ENCODE measurements at places on chromosomes 7 and 10. TPM values are rescaled to one million over a fixed set of nuclear protein-coding genes. Genes with fewer than 3 reads are reported as not detected.

GRCh38 chr10:79375321-79376077 is 28.2 kb downstream of the PPIF start:
- DNase-seq: peak; percentile 14

DNA sequence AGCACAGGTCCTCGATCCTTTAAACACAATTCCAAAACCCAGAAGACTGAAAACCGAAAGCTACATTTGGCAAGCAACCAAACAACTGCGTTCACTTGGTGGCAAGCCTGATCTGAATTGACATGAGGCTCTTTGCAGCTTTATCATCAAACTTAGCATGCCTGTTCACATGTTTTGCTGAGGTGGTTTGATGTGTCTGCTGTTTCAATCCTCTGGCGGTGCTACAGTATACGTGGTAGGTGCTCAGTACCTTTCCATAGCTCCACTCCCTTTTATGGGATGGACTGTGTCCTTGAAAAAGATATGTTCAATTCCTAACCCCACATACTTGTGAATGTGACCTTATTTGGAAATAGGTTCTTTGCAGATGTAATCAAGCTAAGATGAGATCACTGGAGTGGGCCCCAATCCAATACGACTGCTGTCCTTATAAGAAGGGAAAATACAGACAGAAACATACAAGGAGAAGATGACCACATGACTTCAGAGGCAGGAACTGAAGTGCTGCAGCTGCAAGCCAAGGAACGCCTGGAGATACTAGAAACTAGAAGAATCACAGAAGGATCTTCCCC is 33.4 kb downstream of the CCDC6 start:
- DNase-seq: peak; percentile 59

GRCh38 chr10:119680650-119681081 is 29.5 kb downstream of the BAG3 start:
- no peak for DNase-seq

DNA sequence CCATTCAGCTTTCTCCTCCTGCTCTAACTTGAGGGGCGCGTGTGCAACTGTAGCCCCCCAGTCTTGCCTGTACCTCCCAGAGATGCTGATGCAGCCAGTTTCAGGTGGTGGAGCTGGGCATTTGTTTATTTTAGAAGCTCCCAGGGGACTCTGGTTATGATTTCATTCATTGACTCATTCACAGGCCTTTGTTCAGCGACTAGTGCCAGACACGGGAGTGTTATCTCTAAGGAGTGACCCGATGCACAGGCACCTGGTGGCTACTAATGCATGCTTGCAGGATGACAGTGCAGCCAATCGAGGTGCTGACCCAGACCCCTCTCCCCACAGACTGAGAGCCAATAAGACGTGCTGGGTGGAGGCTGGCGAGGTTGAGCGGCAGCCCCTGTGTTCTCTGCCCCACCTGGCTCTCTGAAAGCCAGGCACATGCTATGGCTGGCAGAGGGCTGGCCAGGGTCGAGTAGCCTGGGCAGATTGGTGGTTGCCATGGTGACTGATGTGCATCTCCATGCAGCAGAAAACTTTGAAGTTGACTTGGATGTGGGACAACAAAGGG is 19.7 kb upstream of the SLC18A2 start:
- DNase-seq: no peak

DNA sequence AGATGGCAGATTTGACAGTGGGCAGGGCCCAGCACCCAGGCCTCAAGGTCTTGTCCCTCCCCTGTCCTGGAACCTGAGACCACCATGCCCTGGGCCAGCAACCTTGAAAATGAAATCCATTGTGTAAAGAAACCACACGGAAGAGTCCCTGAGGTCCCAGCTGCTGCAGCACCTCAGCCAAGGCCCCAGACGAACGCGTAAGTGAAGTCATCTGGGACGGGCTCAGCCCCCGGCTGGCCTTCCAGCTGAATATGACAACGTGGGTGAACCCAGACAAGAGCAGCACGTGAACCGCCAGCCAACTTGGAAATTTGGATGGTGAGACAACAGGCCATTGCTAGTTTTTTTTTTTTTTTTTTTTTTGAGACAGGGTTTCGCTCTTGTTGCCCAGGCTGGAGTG is 70.3 kb downstream of the CYTH3 start:
- peak; percentile 42 for DNase-seq

DNA sequence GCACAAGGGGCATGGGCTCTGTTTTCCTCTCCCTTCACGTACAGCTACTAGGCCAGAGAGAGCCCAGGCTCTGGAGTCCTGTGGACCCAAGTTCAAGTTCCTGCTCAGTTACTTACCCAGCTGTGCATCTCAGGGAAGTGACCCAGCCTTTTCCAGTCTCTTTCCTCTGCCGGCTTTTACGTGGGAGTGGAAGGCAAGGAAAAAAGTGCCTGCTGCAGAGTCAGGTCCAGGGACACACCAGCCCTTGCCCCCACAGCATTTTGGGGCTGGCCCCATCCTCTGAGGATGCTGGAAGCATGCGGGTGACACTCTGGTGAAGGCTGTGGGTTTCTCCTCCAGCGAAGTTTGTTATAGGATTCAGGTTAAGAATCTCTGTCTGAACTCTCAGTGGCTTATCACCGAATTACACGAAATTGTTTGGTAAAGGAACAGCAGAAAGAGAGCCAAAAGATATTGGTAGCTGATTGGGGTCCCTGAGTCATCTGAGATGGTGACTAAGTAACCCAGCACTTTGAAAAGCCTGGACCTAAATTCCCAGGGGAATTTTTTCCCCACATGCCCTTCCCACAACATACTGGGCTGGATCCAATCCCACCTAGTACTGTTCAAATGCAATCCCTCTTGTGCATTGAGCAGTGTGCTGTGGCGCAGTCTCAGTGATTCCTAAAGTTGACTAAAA is 424.3 kb downstream of the RPS24 start:
- DNase-seq: no peak

DNA sequence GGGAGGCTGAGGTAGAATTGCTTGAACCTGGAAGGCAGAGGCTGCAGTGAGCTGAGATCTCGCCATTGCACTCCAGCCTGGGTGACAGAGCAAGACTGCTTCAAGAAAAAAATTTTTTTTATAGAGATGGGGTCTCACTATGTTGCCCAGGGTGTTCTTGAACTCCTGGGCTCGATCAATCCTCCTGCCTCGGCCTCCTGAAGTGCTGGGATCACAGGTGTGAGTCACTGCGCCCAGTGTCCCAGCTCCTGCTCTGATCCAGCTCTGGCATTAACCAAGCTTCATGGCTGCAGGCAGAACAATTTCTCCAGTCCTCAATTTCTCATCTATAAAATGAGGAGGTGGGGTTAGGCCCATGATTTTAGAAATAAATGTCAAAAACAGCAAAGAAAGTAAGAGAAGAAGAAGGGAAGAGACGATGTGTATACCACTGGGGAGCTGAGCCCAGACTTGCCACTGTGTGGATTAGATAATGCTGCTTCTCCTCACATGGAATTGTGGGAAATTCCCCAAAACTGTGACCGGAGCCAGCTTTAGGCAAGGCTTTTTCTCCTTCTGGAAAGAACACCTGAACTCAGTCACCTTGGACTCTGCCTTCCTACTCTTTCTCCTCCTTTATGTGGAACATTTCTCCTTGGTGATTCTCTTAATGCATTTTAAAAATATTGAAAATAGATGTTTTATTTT is 25.5 kb downstream of the IL15RA start:
- DNase-seq: no peak

- no peak for DNase-seq
Observed at GRCh38 chr7:107564553-107565298, 955 bp downstream of the DUS4L start.

DNA sequence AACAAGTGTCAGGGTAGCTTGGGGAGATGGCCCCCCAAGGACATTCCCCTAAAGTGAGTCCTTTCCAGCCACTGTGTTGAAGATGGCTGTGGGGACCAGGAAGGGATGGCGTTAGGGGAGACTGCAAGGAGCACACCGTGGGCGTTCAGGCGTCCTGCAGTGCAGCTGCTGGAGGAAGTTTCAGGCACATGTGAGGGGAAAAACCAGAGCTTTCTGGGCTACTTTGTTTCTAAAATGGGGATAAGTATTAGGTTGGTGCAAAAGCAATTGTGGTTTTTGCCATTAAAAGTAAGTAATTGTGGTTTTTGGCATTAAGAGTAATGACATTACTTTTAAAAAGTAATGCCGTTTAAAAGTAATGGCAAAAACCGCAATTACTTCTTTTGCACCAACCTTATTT is 14.3 kb downstream of the PRF1 start:
- no peak for DNase-seq

DNA sequence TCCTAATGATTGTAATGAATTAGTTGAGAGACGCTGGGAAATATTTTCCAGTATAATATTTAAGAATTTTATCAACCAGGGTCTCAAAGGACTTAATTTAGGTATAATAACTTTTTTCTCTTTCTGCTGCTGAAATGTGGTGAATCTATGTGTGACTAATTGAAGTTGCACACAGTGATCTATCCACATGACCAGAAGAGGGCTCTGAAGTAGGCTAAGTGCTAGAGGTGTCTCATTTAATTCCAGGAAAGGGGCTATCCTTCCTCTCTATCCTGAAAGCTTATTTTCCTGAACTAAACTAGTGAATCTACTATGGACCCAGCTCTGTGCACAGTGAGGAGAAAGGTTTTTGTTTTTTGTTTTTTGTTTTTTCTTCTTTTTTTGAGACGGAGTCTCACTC is 294.4 kb upstream of the MYO3A start:
- DNase-seq: no peak

DNA sequence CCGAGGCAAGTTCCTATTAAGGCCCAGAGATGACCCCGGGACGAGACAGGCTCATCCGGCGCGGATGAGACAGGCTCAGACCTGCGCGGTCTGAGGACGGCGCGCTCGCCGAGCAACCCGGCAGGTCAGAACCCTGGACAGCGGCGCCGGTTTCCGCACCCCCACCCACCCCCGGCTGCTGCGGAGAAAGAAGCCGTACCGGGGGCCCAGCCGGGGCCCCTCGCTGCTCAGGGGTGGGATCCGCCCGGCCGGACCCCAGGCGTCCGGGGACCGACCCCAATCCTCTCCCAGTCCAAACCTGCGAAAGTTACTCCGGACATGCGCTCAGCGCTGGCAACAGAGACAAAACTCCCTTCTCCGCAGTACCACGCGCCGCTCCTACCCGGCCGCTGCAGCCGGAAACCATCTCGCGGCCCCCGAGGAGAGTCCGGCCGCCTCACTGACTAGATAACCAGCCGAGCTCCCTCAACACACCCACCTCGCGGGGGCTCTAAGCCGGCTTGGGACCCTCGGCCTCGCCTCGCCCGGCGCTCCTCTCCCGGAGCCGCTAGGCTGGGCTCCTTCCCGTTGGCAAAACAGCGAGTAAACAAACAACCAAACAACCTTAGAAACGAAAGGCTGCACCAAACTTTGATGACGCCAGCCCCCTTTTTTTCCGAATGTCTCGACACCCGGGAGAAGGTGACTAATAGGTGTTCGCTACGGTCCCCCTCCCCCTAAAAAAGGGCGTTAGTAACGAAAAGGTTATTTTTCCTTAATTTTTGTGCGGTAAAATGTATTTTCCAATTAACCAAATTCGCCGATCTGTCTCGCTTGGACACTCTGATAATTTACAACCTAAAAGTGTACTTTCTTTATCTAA is 2.3 kb upstream of the DRGX start:
- peak; percentile 64 for DNase-seq

- DNase-seq: no peak
Observed at GRCh38 chr7:100640517-100641440, 573 bp downstream of the TFR2 start.

NRG3 gene
- 0.79 TPM for total RNA-seq

IGFBP3 gene
- total RNA-seq: 37.5 TPM

NET1 gene
- total RNA-seq: 25.6 TPM

GPRIN2 gene
- not detected for total RNA-seq

SPDYE2 gene
- total RNA-seq: not detected

EDRF1 gene
- total RNA-seq: 11.7 TPM
